Fibroblast of mammary gland (primary cell): ENCODE measurements at places on chromosomes 12 and 14.

DNA sequence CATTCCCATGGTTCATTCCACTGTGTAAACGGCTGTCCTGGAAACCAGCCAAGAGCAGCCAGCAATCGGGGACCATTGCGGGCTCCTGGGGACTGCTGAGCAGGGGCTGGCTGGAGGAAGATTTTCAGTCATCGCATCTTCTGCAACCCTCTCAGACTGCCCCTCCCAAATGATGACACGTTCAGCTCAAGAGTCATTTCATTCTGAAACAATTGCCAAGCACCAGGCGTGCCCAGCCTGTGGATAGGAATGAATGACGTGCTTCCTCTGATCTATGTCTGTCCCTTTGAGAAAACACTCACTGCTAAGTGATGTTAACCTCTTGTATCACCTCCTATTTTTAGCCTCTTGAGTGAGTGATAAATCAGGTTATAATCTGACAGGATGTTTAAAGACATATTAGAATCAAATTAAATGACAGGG lies 62.0 kb downstream of the NDUFA12 start:
- peak; percentile 94 for DNase-seq

- no peak for DNase-seq
Measured at GRCh38 chr14:104399432-104400155, 180.0 kb upstream of the C14orf180 start.

- DNase-seq, result peak; percentile 33
Measured at GRCh38 chr12:118290130-118290529, 82.6 kb downstream of the TAOK3 start.

DNA sequence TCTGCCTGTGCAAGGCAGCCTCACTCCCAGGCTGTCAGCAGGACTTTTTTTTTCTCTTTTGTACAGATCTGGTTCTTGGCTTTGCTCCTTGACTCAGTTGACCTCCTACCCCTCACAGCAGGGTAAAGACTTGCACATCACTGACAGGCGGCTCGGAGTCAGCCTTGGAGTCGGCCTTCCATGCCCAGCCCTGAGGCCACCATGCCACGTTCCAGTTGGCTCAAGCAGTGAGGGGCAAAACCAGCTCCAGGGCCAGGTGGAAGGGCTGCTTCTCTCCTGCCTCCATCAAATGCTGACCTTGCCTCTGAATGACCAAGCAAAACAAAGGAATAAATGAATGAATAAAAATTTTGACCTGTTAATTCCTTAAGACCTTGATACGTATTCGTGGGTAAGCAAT lies 27.6 kb downstream of the JAG2 start:
- no peak for DNase-seq

DNA sequence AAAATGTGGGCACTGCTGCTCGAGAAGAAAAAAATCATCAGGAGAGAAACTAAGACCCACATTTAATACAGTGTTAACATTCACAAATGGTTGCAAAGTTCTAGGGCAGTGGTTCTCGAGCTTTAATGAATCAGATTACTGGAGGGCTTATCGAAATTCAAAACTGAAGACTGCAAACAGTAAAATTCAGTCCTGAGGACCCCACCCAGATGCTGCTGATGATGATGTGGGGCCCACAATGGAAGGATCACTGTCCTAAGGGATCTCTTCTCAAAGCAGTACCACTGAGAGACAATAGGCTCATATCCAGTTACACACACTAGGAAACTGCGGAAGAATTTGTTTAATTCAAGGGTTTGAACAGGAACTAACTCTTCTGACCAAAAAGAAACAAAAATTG lies 31.4 kb downstream of the DICER1 start:
- no peak for DNase-seq

DNA sequence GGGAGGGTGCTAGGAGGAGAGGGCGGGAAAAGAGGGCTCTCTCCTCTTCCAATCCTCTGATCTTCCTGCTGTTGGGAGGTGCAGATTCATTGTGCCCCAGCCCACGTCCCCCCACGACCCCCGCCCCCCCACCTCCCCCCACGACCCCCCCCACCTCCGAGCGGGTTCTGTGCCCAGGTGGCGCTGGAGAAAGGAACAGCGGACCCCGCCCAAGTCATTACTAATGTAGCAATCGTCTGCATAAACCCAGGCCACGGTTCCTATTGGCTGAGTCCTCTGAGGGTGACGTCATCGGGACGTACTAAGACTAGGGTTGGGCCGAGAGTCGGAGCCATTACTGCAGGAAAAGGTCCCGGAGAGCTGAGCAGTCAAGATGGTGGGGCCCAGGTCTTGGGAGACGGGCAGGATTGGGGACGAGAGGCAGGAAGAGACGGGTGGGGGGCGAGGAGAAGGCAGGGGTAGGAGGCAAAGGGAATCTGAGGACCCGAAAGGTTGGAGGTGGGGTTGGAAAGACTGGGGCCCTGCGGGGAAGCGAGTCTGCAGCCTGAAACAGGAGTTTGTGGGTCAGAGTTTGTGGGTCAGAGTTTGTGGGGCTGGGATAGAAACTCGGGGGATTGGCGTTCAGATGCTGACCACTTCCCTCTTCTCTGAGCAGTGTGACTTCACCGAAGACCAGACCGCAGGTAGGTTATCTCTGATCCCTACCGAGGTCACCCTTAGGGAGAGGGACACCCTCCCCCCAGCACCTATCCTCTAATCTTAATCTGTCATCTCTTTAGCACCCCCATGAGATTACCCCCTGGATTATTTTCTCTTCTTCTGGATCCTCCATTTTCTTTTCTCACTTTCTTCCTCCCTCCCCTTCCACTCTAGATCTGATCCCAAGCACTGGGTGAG lies at the start of gene MYL6:
MYL6 (plus strand) TSS at position 331 of the 897 bp plus-strand sequence; CDS start at position 374, 43 bp downstream.
- DNase-seq, result peak; percentile 99

GRCh38 chr14:36659822-36660735 lies 1.6 kb upstream of the PAX9 start:
- no peak for DNase-seq

GRCh38 chr12:118373616-118374015 lies 909 bp upstream of the TAOK3 start:
- DNase-seq, result no peak

GRCh38 chr14:84029720-84030119 lies 1500.2 kb upstream of the FLRT2 start:
- no peak for DNase-seq

GRCh38 chr12:52152905-52153317 lies 38.9 kb downstream of the KRT80 start:
- no peak for DNase-seq

DNA sequence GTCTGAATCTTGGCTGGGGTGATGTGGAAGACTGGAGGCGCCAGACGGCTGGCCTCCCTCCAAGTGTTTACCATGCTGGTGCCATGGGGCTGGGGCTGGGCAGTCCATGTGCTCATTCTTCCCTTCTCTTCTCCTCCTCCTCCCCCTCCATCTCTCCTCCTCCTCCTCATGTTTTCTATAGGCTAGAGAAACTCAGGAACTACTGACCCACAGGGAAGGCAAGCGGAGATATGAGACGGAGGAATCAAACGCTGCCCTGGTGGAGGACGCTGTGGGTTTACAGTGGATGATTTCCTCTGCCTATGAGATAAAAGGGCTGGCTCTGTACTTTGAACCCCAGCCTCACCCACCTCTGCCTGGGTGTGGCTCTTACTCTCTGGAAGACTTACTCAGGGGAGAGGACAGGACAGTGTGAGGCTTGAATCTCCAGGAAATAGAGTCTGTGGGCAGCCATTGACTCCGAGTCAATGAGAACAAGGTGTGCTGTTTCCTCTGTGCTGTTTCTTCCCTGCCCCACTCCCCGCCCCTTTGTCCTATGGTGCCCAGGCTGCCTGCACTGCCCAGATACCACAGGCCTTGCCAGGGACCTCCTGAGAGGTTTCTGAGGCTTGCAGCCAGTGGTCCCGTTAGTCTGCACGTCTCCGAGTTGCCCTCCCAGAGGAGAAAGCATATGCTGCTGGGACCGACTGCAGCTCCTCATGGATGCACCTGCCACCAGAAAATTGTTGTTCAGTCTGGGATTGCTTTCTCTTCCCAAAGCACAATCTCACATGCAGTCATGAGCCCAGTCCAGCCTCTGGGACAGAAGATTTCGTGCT lies 132.6 kb upstream of the ARHGAP5 start:
- DNase-seq, result no peak

GRCh38 chr14:67944605-67945004 lies 125.0 kb downstream of the RAD51B start:
- DNase-seq, result no peak

- no peak for DNase-seq
Measured at GRCh38 chr14:39033371-39033770, 69.7 kb downstream of the SEC23A start.

GRCh38 chr12:1852076-1852475 lies 31.7 kb downstream of the LRTM2 start:
- DNase-seq, result no peak

DNA sequence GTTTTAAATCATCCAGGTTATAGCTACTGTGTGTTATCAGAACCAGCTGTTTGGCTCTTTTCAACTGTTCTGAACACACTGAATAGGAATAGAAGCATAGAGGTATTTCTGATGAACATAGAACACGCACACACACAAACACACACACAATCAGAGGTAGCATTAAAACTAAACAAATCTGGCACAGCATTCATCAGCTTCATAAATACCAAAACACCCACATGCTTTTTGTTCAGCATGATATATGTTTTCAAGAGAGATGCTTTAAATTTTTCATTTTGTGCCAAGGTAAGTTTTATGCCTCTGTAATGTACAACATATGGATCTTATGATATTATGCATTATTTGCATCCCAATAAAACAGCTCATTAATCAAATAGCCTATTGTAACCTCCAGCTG lies 208.6 kb downstream of the GALC start:
- DNase-seq, result no peak

GRCh38 chr14:24761141-24761540 lies 127.2 kb upstream of the GZMB start:
- no peak for DNase-seq

- peak; percentile 10 for DNase-seq
Measured at GRCh38 chr14:23665302-23666016, 29.3 kb downstream of the DHRS2 start.

DNA sequence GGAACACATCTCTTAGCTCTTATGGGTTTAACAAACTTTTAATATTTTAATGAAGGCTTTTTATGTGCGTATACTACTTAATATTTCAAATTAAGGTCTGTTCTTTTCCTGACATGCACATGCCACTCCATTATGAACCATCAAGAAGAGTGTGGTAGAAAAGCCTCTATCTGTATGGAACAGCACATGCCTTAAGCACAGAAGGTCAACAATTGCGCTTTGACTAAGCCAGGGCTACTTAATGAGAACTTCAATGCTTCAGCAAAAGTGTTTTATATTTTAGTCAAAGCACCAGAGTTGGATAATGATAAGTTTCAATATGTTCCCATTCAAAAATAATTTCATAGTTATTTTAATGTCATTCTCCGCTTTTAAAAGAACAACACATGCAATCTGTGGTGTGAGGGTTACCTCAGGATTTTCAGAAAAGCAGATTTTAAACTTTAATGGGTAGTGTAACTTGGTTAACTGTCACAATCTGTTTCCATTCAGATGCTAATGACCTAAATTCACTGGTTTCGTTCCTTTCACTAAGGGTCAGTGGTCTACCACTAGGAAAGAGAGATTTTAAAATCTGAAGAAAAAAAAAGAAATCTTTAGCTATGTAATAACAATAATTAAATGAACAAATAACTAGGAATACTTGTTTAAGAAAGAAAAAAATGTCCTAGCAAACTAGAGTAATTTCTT lies 193.4 kb upstream of the NOVA1 start:
- DNase-seq, result no peak

GRCh38 chr12:26769611-26770010 lies 63.4 kb downstream of the ITPR2 start:
- DNase-seq, result no peak

DNA sequence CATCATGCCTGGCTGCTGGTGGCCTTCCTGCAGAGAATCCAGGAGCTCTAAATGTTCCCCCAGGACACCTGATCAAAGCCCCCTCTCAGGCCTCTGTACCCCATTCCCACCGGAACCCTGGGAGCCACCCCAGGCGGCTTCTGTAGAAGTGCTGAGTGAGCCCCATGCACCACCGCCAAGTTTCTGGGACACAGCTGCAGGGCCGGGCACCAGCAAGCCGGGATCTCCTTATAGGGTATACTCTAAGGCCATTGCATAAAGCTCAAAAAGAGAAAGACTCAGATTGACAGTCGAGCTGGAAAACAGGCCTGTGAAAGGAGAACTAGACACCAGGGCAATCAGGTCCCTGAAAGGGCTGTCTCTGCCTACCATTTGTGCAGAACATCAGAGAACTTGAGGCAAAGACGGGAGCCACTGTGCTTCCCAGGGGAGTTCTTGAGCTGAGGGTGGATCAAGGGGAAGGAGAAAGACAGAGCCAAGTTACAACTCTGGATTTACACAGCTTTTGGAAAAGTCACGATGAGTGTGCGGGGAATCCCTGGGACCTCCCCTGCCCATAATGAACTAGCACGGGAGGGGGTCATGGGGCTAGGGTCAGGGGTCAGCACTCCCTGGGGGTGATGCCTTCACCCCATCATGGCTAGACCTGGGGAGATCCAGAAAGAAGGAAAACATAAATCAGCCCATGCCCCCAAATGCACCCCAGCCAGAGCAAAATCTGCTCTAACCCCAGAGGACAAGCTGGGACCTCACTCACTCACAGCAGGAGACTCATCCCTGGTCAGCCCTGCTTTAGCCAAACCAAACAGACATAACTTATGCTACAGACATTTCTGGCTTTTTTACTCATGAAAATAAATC lies 51.1 kb downstream of the ITPK1 start:
- peak; percentile 82 for DNase-seq

GRCh38 chr12:6266971-6267721 lies 43.3 kb upstream of the PLEKHG6 start:
- DNase-seq, result peak; percentile 45

GRCh38 chr14:45811155-45811554 lies 558.2 kb upstream of the MIS18BP1 start:
- no peak for DNase-seq

- no peak for DNase-seq
Measured at GRCh38 chr12:82673698-82674097, 13.0 kb upstream of the TMTC2 start.

DNA sequence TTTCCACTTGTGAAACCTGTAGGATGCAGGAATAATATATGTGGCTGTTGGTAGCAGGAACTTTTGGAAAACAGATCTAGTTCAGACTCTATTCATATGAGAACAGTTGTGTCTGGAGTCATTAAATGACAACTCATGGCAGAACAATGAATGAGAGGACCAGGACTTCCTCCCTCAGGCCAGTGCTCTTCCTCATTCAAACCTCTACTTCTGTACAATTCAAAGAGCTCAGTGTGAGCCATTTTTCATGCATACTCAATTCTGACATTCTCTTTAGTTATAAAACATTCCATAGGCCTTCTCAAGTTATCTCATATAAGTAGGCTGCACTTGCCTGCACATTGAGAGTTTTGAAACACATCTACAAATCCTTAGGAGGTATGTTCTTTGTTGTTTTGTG lies 1526.6 kb upstream of the FLRT2 start:
- DNase-seq, result no peak

- DNase-seq, result no peak
Measured at GRCh38 chr12:94265966-94266745, 117.8 kb downstream of the PLXNC1 start.
